ENCODE measurements at places on chromosomes 7 and 10.
A peak's percentile ranks its signal among the peaks of the same experiment; 100 is the strongest.

GRCh38 chr10:32232378-32232777, 114.6 kb downstream of the EPC1 start:
- peak; percentile 65 for DNase-seq

GRCh38 chr10:89355394-89355931, 22.4 kb upstream of the IFIT1B start:
- DNase-seq: no peak

DNA sequence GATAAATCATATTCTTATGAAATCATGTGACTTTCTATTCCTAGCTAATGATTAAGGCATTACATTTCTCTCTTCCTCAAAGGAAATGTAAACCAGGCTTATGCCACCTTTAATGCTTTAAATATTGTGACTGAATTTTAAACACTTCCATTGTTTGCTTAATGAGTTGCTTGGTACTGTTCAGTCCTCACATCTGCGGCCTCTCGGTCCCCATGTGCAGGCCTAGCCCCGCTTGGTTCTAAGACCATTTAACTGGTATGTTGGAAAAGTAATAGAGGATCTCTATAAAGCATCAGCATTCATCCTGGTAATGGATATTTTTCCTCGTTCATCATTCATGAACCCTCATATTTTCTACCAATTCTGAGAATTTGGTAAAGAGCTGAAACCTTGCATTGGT, 27.4 kb downstream of the THSD7A start:
- no peak for DNase-seq

DNA sequence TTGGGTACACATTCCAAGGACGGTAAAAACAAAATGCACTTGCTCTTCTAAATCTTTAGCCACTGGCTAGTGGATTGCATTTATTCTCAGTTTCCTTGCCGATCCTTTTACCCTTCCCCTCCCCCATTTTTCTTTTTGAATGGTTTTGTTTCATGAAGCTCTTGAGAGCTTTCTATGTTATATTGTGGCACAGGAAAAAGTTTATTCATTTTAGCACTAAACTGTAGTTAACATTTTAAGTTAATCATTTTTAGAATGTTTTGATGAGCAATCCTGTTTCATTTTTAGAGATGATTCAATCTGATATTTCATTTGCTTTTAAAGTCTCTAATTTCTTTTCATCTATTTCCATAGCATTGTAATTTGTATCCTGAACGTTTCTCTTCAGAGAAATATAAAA, 24.0 kb downstream of the ZEB1 start:
- DNase-seq: no peak

GRCh38 chr7:139036901-139037300, 1.1 kb upstream of the ZC3HAV1L start:
- no peak for DNase-seq

DNA sequence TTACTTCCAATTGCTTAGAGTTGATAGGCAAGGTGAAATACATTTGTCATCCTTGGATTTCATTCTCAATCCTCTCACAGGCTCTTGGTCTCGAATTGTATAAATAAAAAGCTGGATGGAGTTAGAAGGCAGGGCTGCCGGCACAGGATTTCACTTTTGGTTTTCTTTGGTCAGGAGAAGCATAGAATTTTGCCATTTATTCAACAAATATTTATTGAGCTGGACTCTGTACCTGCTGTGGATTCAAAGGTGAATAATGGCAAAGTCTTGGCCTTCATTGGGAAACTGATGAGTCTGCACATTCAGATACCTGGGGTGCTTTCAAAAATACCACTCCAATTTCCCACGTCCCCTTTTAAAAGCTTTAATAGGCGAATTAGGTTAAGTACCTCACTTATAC, 49.7 kb downstream of the PDK4 start:
- DNase-seq: no peak

DNA sequence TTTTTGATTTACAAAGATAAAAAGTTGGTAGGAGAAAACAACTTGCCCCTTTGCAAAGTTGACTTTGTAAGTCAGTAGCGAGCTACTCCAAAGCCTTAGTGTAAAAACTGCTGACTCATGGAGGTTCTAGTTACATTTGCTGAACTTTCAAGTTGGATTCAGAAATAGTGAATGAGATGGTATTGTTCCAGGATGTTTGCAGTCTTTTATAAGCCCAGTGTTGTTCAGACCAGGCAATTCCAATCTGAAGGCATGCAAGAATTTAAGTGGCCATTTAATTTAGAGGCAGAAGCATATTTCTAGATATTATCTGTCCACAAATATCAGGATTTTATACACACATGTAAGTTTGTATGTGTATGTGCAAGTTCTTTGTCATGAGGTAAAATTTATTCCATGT, 21.6 kb downstream of the TES start:
- DNase-seq: no peak

DNA sequence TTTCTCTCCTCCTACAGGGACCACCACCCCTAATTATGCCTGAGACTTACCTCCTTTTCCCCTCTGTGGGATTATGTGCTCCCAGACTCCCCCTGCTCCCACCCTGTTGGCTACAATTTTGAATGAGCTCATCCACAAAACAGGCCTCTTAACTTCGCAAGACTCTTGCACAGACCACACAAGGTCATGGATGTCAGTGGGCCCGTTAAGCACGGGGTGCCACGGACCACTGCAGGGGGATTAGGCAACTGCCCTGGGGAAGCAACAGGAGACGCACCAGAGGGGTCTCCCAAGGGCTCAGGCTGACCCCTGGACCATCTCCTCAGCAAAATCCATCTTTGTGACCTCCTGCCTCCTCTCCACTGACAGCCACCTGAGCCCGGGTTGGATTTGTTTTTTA, 42.1 kb upstream of the COL13A1 start:
- no peak for DNase-seq

DNA sequence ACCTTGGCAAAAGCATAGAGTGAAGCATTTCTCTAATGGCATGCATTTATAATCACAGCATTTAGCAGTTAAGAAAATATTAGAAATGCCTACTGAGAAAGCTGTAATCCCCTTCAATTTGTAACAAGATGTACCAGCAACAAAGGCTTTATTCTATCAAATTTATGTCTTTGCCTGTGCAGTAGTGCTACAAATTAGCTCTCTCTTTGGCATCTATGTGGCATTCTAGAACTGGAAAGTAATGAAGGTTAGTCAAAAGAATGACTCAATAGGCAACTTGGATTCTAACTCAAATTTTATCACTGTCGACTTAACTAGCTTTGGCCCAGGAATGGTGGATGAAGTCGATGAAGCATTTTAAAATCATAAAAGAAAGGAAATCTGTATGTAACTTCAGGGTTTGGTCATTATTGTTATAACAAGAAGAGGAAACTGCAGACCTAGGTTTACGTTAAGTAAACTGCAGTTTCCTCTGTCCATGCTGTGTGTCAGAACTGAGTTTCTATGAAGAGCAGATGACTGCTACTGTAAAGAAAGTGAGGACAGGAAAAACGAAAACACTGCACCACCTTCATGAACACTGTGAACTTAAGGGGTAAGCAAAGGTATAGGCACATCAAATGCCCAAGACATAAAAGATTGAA, 140.0 kb downstream of the RAPGEF5 start:
- DNase-seq: no peak

GRCh38 chr7:99459087-99459486, 6.9 kb downstream of the ATP5MF start:
- no peak for DNase-seq

- no peak for DNase-seq
These were observed 3.8 kb downstream of the NFE2L3 start for GRCh38 chr7:26155531-26156375.

DNA sequence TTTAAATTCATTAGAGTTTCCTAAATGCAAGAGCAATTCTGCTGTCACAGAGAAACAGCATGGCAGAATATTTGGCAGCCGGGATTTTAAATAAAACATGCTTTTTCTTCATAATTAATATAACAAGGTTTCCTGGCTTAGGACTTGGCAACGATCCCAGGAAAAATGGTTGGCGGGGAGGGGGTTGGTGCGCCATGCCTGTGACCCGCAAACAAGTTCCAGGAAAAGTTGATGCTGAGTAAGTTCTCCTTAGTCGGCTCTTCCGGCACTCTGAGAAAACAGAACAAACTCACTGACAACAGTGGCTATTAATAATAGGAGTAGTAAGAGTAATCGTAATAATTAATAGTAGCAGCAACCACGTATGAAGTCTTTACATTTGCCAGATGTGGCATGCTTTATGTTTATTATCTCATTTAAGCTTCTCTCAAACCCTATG, 4.6 kb downstream of the HABP2 start:
- no peak for DNase-seq

DNA sequence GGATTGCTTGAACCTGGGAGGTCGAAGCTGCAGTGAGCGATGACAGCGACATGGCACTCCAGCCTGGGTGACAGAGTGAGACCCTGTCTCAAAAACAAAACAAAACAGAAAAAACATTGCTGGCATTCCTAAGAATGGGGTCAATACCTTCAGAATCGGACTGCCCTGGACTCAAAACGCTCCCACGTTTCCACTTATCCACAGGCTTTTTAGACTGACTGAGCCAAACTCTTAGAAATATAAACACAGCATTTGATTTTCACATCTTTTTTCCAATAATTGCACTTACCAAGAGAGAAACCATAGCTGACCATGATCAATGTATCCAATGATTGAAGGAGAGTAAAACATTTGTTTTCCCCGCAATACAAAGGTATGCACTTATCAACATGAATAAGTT, 59.5 kb upstream of the CUX1 start:
- DNase-seq: no peak

DNA sequence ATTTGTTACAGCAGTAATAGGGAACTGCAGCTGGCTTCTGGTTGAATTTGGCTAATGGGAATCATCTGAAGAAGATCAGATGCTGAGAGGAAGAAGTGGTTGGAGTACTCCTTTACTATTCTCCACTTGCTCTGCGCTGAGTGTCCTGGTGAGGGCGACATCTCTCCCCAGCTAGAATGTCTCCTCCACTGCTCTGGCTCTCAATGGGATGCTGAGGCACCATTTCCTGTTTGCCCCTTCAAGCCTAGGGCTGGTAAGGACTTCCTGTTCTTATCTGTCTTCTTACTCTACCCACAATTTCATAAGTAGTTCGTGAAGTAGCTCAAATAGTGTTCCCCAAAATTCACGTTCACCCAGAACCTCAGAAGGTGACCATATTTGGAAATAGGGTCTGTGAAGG, 43.2 kb upstream of the TES start:
- no peak for DNase-seq

- DNase-seq: no peak
These were observed 52.0 kb upstream of the NKX6-2 start for GRCh38 chr10:132837905-132838304.

Measured in iPS DF 19.7 (cell line).